Activated CD8-positive, alpha-beta memory T cell treated with anti-CD3 and anti-CD28 coated beads, Interleukin-2, amount 50 U/mL, for 4 hours (primary cell): ENCODE measurements at places on chromosomes 6 and 20.

GRCh38 chr6:14883921-14884320 lies 361.9 kb upstream of the JARID2 start:
- DNase-seq: no peak

DNA sequence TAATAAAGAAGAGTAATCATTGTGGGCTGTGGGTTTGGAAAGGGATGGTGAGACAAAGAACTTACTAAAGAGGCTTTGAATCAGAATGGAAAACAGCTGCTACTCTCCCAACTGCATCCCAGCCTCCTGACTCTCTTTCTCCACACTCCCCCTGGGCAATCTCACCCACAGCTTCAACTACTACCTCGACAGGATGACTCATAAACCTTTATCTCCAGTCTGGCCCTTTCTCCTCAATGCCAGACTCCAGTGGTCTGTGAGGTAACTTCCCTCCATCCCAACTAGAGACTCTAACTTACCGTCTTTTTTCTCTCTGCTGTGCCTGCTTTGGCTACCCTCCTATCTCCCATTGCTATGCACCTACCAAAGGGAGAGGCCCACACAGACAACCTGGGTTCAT lies 135.3 kb upstream of the RREB1 start:
- DNase-seq: no peak

GRCh38 chr20:59223750-59224149 lies 60.1 kb downstream of the ZNF831 start:
- no peak for DNase-seq

- no peak for DNase-seq
Measured at GRCh38 chr6:33289784-33290315, 449 bp downstream of the PFDN6 start.

DNA sequence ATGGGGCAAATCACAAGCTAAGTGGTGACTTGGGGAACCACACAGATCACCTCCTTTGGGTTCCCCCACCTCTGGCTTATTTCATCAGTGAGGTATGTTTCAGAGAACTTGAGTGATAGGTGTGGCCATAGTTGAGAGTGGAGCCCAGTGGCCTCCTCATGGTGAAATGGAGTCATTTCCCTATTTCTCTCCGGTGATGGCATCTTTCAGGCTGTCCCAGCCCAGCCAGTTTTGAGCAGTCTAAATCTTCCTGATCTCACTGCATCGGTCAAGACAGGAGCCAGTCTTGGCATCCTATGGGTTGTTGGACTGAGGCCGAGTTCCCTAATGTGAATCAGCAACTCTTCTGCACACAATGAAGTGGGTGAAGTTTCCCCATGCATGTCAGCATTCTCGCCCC lies 132.4 kb downstream of the EYA2 start:
- DNase-seq: no peak

DNA sequence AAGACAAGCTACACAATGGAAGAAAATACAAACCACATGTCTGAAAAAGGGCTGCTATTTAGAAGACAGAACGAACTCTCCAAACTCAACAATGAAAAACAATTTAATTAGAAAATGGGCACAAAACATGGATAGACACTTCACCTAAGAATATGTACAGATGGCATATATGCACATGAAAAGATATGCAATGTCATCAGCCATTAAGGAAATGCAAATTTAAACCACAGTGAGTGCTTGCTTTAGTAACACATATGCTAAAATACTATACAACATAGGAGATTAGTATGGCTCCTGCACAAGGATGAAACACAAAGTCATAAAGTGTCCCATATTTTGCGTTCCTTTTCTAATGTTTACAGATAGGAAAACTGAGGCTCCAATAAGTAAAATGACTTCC lies 60.4 kb upstream of the FAM83B start:
- DNase-seq: no peak

DNA sequence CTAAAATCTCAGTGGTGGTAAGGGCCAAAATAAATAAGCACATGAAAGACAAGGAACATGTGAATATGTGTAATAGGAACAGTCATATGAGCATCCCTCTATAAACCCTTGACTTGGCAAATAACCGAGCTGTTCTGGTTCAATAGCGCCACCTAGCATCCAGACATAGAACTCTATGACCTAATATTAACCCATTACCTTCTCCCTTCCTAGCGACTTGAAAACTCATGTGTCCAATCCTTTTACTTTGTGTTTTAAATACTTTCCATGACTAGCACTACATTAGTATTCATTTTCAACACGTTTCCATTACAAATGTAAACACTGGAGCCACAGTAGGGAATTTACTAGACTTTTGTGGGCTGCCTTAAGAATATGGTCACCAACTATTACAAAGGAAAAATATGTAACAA lies 279.7 kb downstream of the UST start:
- DNase-seq: no peak

DNA sequence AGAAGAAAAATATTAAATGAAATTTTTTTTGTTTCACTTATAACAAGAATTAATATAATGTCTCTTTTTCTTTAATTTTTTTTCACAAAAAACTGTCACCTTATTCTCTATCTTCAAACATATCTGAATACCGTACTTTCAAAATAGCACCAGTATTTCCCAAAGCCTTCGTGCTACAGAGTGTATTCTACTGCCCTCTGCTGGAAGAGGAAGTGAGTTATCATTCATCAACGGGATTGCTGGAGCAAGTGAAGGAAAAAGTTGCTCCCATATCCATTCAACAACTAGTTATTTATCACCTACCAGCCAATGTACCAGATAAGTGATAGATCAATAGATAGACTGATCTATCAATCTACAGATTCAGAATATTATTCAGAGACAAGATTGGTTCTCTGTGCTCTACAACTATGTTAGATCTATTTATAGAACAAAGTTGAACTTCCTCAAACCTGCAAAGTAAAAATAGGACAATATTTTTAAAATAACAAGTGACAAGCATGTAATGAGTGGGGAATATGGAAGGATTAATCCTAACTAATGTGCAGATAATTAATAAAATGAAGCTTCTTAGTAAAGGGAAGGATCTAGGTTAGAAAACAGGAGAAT lies 26.7 kb upstream of the TFAP2B start:
- DNase-seq: no peak

GRCh38 chr6:111462770-111463391 lies 20.1 kb downstream of the REV3L start:
- DNase-seq: no peak

GRCh38 chr6:11200356-11200755 lies 32.1 kb downstream of the NEDD9 start:
- DNase-seq: no peak

- DNase-seq: no peak
Measured at GRCh38 chr20:23094927-23095326, 8.8 kb upstream of the CD93 start.

DNA sequence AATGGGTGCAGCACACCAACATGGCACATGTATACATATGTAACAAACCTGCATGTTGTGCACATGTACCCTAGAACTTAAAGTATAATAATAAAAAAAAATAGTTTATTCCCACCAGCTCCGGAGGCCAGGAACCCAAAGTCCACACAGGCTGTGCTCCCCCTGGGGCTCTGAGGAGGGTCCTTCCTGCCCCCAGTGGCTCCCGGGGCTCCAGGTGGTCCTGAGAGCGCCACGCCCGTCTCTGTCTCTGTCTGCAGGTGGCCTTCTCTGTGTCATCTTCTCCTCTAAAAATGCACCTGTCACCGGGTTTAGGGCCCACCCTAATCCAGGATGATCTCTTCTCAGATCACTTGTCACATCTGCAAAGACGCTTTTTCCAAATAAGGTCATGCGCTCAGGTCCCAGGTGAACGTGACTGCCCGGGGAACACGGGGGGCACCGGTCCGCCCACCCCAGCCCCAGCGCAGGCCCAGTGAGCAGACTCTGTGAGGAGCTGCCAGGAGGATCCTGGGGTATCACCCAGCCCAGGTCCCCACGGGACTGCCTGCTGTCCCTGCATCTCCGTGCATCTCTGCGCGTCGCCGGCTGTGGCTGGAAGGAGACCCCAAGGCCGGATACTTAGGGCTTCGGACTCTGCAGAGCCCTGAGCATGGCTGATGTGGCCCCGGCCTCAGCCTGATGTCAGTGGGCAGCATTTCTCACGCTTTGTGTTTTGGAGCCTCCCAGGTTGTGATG lies 11.8 kb downstream of the SLCO4A1 start:
- DNase-seq: no peak

DNA sequence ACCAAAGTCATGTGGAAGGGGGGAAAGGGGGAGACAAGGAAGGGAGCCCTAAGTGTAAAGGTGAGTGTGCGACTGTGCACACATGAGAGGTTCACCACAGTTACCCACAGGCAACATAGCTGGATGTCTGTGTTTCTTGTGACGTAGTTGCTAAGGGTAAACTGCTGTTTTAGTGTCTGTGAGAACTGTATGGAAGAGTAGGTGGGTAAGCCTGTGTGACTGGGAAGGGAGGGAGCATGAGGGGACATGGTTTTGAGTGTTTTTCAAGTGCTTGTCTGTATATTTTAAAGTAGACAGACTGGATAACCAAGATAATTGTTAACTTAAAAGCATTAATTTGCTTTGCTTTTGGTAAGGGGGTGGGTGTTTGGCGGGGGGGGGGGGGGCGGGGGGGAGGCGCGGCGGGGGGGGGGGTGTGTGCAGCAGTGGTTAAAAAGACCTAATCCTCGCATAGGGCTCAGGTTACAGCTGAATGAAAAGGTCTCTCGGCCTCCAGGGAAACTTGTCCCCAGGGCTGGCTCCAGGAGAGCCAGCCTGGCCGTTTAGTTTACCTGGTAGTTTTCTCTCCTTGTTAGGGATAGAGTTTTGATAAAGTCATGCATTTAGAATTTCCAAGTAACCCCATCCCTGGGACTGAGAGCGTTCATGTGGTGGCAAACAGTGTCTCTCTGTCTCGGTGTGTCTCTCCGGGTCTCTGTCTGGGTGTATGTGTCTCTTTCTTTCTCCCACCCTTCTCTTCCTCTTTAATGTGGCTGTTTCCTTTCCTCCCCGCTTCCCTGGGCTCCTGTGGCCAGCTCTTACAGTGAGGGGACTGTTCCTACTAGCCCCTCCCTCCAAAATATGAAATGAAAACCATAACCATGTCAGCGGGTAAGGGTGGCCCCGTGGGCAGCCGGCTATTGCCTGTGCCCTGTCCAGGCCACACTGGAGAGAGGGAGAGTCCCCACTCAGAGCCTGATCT lies 3.4 kb downstream of the SCUBE3 start:
- DNase-seq: no peak

DNA sequence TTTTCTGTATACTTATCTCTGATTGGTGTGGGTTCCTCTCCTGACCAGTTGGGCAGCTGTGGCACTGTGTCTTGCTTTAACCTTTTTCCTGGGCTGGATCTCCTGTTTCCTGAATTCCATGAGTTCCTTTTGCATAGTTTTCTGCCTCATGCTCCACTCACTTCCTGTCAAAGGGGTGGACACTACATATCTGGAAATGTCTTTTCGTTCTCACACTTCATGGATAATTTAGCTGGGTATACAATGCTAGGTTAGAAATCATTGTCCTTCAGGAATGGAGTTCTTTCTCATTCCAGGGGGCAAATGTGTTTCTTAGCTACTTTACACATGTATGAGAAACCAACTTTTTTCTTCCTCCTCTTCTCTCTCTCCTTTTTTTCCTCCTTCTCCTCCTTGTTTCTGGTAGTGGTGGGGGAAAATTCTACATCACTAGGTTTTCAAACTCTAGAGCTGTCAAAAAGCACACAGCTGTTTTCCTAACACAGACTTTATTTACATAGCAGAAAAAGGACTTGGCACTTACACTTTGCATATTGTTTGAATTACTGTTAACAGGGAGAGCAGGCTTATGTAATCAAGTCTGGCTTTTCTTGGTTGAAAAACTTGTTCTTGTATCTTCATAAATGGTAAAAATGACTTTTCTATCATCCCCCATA lies 9.0 kb upstream of the DDX27 start:
- no peak for DNase-seq

DNA sequence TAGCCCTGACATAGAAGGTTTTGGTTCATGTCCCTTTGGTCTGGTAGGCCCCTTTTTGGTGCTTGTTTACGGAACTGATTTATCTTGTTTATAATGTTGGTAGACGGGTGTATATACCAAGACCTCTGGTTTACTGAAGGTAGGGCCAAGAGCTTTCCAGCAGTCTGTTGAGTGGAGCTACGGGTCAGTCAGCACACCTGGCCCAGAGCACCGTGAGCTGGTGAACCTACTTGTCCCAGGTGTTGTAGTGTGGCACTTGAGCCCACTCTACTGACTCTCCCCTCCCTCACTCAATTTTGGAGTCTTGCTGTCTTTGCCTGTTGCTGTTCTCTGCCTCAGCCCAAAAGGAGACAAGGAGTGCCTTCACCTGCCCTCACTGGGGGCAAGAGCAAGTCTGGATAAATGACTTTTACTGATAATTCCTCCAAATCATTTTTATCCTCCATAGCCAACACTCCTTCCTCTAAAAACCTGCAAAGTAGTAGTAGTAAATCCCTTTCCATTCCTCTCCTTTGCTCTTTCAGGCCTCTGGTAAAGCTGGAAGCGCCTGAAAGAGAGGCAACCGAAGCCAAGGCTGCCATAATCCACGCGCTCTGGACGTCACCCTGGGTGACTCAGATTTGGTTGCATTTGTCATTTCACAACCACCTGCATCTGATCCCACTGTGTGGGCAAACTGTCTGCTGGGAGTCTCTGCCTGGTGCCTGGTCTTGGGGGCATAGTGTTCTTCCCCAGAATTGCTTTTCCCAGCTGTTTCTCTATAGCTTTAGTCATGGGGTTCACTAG lies 22.2 kb downstream of the RREB1 start:
- DNase-seq: no peak

GRCh38 chr20:47546184-47547033 lies 44.7 kb downstream of the NCOA3 start:
- DNase-seq: no peak

- DNase-seq: no peak
Measured at GRCh38 chr6:133456439-133456838, 215.3 kb downstream of the EYA4 start.

GRCh38 chr6:138088326-138088762 lies 18.9 kb downstream of the PERP start:
- no peak for DNase-seq

DNA sequence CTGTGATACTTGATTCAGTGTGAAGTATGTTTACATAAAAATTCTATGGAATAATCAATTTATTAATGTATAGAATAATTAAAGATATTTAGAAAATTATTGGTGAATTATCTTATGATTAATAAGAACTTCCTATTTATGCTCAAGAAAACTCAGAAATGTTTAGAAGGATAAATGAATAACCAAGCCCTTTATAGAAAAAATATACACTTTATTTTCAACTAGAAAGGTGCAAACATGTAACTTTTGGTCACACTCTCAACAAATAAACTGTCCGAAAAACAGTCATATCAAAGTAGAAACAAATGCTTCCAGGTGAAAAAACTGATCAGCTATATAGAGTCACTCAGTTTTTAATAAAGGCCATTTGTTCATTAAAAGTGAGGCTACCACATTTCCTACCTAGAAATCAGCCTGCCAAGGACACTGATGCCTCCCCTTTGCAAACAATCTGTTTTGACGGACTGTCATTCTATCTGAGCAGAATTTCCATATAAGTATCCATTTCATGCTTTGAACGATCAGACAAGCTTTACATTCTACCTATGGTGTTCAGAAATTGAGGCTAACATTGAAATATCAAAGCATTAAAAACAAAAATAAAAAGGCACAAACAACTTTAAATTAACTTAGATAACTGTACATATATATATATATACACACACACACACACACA lies 3.0 kb downstream of the CCN2 start:
- DNase-seq: no peak

- no peak for DNase-seq
Measured at GRCh38 chr6:125201961-125202729, 48.6 kb downstream of the TPD52L1 start.
